Caudate nucleus (tissue), 63 donors: ENCODE measurements at places on chromosomes 1 and 21.

GRCh38 chr21:42459082-42459460 lies 37.0 kb downstream of the RSPH1 start:
- no peak for DNase-seq

- no peak for DNase-seq
Observed at GRCh38 chr1:3599286-3599811, 12.0 kb downstream of the MEGF6 start.

DNA sequence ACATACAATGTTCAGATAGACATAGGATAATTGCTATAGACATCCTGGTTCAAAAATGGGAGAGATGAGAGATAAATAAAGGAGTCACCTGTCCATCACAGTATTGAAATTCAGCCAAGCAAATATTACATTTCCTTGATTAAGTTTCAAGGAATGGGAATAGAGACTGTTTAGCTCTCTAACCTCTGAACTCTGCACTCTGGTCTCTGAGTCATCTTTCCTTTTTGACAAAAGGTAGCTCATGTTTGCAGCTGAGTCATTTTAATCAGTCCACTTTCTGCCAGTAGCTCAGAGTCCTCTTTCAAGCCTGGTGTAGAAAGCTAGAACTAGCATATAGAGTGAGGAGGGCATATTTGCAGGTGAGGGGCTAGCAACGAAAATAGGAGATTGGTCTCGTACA lies 51.4 kb upstream of the GJA8 start:
- DNase-seq, result no peak

- no peak for DNase-seq
Observed at GRCh38 chr1:1489231-1489630, 17.7 kb downstream of the ATAD3B start.

GRCh38 chr21:44018813-44019567 lies 6.9 kb downstream of the TRAPPC10 start:
- DNase-seq, result no peak

- no peak for DNase-seq
Observed at GRCh38 chr1:10530756-10531495, 56.2 kb downstream of the PEX14 start.

DNA sequence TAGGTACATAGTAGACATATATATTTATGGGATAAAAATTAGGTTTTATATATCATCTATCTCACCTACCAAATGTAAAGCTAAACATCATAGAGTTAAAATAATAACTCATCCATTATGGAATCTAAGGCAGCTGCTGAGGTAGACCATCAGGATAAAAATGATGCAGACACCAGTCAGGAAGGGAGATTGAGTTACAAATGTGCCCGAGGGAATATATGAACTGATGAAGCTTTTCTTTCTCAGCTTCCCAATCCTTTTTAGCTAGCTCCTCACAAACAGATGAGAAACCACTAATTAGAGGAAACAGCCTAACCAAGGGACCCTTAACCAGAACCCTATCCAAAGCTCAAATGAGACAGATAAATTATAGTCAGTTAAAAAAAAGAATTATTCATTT lies 20.9 kb downstream of the TTLL7 start:
- no peak for DNase-seq

GRCh38 chr1:201358596-201358995 lies 18.9 kb downstream of the TNNT2 start:
- no peak for DNase-seq

DNA sequence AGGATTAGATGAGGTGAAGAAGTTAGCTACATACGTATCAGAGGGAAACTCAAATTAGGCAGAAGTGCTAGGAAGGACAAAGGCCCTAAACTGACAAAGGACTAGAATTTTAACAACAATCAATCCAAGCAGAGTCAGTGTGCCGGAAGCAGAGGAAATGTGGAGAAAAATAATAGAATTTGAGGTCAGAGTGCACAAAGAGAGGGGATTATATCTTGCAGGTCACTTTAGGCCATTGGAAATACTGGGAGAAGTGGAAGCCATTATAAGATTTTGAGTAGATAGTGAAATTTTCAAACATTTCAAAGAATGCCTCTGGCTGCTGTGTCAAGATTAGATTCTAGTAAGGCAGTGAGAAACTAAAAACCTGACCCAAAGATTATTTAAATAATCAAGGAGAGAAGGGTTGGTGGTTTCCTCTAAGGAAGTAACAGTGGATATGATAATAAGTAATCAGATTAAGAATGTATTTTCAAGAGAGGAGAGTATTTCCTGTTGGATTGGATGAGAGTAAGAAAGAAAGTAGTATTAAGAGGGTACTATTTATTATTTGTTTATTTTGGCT lies 889.2 kb upstream of the NCAM2 start:
- no peak for DNase-seq

DNA sequence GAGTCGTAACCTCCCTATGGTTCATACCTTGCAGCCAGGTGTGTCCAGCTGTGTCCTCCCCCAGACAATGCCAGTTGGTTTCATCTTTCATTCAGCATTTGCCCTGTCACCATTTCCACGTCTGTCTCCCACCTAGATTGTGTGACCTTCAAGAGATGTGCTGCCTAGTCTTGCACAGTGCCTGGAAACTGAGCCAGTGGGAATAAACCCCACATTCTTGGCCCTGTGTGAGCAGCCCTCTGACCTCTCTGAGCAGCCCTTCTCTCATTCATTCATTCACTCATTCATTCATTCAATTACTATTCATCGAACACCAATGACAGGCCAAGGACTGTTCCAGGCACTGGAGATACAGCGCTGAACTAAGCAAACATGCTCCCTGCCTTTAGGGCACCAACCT lies 115.7 kb downstream of the GRIK3 start:
- no peak for DNase-seq

DNA sequence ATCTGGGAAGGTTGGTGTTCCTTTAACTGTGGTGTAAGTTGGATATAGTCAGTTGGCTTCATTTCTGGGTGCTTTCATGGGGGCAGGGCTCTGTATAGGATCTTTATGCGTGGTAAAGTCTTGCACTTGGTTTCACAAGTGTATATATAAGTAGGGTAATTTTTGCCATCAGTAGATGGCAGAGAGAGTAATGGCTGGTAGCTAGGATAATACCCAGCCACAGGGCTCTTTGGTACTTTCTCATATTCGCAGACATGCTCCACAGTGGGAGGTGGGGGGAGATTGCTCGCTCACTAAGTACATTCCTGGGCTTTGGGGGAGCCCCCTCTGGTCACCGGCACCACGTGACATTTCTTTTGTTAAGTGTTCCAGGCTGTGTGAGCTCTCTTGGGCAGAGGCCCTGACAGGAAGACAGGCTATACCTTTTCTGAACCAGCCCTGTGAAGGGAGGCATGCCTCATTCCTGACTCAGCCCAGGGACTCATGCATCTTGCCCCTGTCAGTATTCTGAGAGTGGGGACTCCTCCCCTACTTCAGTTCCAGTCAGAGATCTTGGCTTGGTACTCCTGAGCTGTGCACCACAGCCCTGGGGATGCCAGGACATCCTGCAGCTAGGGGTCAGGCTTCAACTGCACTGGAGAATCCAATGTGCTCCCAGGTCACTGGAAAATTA lies 37.6 kb downstream of the FCRL2 start:
- DNase-seq, result no peak

- DNase-seq, result no peak
Observed at GRCh38 chr1:54453022-54453421, 46.8 kb upstream of the SSBP3 start.

GRCh38 chr1:56394298-56394697 lies 185.1 kb downstream of the PLPP3 start:
- no peak for DNase-seq

DNA sequence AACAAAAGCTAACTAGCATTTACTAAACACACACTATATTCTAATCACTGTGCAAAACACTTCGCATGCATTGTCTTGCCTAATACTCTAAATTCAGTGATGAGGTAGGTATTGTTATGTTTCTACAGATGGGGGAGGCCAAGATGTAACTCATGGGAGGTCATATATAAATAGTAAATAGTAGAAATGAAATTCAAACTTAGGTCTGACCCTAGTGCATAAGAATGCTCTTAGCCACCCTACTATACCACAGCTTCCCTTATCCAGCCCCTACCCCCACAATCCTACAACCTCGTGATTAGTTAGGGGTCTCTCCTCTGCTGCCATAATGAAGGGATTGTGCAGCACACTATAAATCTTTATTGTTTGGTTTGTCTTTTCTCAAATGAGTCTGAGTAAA lies 3.3 kb downstream of the PFDN2 start:
- DNase-seq, result no peak

GRCh38 chr1:55870106-55870505 lies 654.9 kb upstream of the USP24 start:
- DNase-seq, result no peak

- DNase-seq, result no peak
Observed at GRCh38 chr1:23441446-23442148, 17.0 kb upstream of the TCEA3 start.

DNA sequence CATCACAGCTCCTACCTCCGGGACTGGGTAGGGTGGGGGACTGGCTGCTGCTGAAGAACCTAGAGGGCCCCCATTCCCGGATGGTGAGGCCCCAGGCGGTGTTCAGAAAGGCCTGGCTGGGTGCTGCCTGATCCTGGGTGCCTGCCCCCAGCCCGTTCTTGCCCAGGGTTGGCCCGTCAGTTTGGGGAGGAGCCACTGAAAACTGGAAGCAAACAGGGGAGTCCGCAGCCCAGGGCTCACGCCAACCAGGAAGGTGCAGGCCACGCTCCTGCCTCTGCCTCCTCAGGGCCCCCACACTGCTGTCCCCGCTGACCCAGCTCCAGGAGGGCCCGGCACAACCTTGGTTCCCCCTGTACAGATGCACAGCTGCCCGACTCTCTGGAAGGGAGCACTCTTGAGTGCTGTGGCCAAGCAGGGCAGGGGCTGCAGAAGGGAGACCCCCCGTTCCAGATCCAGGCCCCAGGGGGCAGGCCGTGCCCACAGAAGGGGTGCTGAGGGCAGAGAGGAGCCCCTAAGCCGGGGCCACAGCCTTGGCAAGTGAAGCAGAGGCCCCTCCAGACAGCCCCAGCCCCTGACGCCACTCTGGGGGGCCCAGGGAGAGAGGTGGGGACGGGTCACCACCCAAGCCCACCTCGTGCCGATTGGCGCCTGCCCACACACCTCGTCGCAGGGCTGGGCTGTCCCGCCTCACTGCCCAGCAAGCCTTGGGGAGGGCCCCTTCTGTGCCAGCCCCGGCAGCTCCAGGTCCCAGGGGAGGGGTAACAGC lies 5.5 kb downstream of the C1QTNF12 start:
- DNase-seq, result no peak

DNA sequence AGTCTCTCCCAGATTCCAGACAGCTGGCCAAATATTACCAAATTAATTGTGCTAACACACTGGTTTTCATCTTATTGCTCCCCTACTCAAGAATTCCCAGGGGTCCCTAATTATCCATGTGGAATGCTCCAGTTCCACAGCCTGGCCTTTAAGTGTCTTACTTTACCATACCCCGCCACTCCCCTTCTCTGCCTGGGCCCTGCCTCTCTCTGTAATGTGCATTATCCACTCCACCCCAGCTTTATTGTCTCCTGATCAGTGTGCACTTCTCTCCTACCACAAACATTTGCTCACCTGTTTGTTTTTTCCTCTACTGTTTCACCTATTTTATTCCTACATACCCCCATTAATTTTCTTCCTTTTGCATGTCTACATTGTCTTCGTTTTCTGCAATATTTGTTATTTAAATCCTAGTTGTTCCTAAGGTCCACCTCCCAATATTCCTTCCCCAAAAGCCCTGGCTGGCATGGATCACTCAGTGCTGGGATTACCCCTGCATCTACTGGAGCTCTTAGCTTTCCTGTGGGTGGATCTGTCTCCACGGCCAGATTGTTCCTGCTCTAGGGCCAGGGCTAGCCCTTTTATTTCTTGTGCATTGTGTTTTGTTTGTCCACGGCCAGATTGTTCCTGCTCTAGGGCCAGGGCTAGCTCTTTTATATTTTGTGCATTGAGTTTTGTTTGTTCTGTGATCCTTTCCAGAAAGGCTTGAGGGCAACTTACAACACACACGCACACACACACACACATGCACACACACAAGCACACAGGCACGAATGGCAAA lies 33.4 kb upstream of the ATP1B1 start:
- no peak for DNase-seq

DNA sequence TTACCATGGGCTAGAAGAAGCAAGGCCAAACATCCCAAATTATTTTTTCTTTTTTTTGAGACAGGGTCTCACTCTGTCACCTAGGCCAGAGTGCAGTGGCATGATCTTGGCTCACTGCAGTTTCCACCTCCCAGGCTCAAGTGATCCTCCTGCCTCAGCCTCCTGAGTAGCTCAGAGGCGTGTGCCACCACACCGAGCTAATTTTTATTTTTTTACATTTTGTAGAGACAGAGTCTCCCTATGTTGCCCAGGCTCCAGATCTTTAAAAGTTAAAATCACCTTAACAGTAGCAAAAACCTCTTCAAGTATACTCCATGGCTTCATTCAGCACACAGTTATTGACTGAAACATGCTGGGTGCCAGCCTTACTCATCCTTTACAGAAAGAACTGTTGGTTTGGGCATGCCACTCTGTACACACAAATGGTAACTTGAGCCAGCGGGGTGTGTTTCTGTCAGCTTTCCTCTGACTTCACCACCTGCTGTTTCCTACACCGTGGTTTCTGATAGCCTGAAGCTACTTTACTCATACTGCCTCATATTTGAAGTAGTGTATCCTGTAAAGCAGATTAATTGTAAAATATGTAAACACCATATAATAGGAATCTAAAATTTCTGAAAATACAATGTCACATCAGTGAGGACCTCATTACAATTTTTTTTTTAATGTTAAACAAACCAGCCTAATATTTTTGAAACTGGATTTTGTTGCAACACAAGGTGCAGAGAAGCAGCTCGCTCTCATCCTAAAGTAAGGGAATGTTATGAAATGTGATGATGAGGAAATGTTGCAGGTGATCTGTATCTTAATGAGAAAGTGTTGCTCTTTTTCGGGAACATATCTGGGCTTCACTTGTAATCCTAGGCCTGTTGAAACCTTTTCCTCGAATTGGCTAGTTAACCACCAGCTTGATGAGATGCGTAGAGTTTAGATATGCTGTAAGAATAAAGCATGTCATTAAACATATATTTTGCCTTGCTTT lies 113.9 kb downstream of the ATP5PO start:
- DNase-seq, result no peak

DNA sequence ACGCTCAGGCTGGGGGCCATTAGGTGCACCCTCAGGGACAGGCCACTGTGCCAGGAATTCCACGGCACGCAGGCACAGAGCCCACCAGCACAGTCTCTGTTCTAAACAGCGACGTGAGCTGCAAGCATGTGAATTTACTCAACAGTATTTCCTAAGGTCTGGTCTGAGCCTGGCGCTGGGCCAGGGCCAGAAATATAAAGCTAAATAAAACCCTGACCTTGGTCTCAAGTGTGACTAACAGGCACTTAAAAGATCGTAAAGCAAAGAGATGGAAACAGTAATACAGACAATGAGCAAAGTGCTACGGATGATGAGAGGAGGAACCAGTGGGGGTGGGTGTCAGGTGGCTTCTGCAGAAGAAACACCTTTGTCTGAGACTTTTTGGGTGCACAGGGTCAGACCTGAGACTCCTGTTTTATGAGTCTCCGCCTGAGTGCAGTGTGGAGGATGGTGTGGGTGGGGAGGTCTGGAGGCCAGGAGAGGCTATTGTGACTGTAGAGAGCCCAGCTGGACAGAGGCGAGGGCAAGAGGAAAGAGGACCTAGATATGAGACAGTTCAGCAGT lies 53.4 kb upstream of the EDN2 start:
- DNase-seq, result no peak

- no peak for DNase-seq
Observed at GRCh38 chr1:51526248-51526647, 7.2 kb upstream of the EPS15 start.
